AG08395 (cell line): ENCODE measurements at places on chromosomes 5 and 9.

- DNase-seq, result no peak
Measured at GRCh38 chr5:103060424-103060954, 59.4 kb downstream of the GIN1 start.

GRCh38 chr5:173640156-173640804 lies 23.8 kb upstream of the BOD1 start:
- no peak for DNase-seq

DNA sequence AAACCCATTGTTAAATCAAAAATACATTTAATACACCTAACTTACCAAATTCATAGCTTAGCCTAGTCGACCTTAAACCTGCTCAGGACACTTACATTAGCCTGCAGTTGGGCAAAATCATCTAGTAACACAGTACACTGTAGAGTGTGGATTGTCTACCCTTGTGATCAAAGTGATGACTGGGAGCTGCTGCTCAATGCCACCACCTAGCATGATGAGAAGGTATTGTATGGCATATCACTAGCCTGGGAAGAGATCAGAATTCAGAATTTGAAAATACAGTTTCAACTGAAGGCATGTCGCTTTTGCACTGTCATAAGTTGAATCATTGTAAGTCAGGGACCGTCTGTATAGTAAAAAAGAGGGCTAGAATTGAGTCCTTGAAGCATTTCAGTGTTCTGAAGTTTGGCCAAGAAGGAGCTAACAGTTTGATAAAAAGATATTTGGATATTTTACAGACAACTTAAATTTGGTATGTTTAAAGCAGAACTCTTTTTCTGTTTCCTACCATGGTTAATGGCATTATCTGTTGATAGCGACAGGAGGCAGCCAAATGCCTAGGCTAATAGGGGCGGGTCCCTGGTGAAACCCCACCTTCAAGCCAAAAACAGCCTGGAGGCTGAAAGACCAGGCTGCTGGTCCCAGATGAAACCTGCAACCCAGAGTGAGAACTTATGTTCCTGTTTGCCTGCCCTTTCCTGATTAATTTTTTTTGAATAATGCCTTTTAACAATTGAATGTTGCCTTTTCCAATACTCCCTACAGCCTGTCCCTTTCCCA lies 23.0 kb downstream of the SMIM15 start:
- peak; percentile 11 for DNase-seq

DNA sequence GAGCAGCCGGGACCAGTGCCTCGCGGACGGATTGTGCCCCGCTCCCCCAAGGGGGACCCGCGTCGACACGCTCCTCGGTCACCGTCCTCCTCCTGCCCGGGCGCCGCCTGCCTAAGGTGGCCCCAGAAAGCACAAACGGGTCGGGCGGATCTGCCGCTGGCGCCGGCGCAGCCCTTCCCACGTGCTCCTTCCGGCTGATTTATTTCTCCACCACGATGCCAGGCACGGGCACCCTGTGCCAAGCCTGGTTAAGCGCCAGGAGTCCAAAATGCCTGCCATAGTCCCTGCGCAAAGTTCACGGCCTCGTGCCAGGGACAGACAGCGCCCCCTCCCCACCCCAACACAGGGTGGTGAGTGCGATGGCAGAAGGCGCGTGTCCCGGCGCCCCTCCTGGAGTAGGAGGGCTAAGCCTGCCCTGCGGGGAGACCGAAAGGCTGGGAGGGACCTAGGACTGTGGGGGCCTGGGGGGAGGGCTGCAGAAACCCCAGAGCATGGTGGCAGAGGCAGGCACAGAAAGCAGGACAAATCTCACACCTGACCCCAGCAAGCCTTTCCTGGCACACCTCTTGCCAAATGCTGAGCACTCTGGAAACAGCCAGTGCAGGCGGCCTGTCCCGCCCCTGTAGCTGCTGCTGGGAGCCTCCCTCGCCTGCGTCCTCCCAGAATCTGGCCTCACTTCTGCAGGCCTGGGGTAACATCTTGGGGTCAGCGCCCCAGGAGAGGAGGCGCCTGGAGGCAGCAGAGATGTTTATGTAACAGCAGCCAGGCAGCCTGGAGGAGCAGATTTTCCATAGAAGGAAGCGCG lies 1.1 kb upstream of the NOTCH1 start:
- DNase-seq, result no peak

DNA sequence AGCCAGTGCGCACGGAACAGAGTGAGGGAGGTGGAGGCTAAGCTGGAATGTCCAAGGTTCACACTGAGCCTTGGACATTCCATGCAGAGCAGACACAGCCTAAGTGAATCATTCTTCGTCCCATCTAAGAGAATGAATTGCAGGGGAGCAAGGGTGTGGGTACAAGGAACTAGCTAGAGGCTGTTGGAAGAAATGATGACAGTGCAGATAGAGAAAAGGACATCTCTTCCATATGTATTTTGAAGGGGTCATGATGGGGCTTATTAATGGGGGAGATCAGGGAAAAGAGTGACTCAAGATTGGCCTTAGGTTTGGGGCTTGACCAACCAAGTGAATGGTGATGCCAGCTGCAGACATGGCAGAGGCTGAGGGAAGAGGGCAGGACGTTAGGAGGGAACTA lies 59.2 kb downstream of the MTX3 start:
- DNase-seq, result no peak

- no peak for DNase-seq
Measured at GRCh38 chr5:9338796-9339195, 207.1 kb downstream of the SEMA5A start.

DNA sequence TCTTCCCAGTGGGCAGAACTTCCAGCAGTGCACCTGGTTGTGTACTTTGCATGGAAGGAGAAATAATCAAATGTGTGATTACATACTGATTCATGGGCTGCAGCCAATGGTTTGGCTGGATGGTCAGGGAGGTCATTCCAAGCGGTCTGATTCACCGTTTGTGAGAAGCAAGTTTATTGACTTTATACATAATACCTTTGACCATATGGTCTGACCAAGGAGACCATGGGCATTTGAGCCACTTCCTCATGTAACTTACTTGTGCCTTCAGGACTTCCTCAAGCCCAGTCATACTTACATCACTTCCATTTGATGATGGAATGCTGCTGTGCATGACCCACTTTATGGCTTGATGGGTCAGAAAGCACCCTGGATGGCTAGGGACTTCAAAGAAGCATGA lies 41.1 kb downstream of the DAP start:
- peak; percentile 19 for DNase-seq

DNA sequence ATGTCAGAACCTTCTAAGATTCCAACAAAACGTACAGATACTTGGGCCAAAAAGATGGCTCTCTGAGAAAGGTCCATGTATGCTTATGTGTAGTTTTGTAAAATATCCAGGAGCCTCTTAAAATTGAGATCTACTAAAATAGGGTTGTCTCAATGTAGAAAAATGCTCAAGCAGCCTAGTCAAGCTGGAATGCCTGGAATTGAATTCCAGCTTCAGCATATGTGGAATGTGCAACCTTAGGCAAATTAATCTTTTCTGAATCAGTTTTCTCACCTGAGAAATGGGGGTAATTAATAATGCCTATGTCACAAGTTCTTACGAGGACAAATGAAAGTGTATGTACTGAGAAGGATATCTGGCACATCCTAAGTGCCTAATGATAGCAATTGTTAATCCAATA lies 662.4 kb downstream of the DTWD2 start:
- no peak for DNase-seq

DNA sequence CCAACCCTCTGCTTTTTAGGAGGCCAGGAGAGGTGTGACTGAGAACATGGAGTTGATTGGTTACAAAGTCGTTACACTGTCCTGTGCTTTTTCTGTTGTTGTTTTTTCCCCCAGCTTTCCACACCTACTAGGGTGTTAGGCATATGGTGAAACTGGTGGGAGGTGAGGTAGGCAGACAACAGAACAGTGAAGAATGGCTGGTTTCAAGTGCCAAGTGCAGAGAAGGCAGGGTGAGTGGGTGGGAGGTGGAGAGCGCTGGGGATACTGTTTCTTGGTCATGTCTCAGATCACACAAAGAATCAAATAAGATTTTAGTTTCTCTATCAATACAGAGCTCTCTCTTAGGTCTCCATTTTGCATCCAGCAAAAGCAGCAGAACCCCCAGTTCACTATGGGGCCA lies 2.2 kb upstream of the SPTAN1 start:
- no peak for DNase-seq

GRCh38 chr9:133839822-133840329 lies 101.7 kb upstream of the SARDH start:
- DNase-seq, result peak; percentile 59

GRCh38 chr5:147748590-147748989 lies 33.9 kb downstream of the JAKMIP2 start:
- no peak for DNase-seq

GRCh38 chr5:148541054-148541835 lies 113.1 kb downstream of the HTR4 start:
- DNase-seq, result no peak

DNA sequence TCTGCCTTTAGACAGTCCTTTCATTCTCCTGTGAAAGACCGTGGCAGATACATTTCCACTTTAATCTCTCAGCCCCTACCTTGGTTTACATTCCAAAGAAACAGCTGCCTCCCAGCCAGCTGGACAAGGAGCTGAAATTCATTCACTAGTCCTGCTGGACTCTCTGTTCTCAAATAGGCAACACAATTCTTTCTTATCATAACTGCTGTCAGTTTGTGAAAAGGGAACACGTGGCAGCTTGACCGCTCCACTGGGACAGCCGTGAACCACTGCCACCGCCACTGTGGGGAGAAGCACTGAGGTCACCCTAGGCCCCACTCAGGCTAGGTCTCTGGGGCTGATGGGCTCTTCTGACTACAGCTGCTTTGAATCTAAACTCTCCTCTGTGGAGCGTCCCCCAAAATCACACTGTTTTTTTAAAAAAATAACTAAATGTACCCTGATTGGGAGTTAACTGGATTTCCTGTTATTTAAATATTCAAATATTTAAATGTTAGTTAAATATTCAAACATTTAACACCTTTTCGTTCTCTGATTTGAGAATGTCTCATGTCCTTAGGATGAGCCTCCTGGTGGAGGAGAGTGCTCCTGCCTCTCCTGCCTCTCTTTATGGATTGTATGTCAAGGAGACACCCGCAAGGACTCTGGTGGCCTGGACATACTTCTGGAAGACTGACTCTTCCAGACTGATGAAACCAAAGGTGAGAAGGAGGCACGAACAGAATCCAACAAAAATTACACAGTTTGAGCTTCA lies 120.1 kb downstream of the BOD1 start:
- DNase-seq, result no peak

DNA sequence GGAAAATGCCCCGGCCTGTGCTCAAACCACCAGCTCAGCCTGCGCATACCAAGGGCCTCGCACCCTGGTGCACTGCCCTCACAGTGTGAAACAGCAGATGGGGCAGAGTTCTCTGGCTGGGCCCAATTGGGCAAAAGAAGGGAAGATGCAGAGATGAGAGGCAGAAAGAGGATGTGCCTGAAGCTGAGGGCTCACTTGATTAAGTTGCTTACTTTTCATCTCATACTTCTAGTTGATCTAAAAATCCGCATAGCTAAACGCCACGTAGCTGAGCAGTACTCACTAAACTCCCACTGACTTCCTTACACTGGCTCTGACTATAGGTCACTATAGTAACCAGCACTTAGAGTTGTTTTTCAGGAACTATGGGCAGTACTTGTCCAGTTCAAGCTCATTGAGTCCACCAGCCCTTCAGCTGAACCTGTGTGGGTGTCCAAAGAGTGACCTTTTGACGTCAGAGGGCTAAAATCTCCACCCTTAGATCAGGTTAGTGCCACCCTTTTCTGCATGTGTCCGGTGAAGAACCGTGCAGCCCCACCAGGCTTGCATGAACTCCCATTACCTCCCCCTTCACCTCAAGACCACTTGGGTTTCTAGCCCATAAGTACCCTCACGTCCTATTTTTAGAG lies 215.2 kb downstream of the AUH start:
- no peak for DNase-seq

- DNase-seq, result no peak
Measured at GRCh38 chr9:8351436-8351835, 551.9 kb upstream of the DMAC1 start.

GRCh38 chr9:113261917-113262671 lies 13.3 kb downstream of the CDC26 start:
- DNase-seq, result no peak

DNA sequence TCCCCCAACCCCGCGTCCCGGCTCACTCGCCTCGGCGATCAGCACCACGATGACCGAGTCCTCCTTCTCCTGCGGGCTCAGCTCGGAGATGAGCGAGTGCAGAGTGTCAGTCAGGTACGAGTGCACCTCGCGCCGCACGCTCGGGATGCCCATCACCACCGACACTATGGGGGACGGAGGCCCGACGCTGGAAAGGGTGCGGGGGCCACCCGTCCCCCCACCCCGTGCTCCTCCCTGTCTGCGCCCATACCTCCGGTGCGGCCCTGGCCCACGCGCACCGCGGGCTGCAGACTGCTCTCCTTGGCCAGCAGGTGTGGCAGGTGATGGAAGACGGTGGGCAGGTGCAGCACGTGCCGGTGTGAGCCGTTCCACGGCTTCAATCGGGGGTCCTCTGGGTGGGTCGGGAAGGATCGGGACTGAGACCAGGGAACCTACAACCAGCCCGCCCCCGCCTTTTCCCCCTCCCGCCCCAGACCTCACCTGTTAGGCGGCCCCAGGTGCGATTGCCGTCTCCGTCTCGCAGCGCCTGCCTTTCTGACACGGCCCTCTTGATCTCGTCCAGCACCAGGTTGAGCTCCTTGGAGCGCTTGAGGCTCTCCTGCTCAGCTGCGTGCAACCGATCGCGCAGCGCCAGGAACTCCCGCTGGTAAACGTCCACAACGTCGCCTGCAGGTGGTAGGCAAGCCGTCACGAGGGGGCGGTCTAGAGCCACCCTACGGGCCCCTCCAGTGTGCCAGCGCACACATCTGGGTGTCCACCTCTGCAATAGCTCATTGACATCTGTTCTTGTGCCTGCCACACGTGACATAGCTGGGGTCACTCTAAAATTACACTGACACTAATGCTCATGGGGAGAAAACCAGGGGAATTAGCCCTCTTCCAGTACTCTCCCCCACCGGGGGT lies 5.1 kb downstream of the MGAT4B start:
- peak; percentile 58 for DNase-seq

- no peak for DNase-seq
Measured at GRCh38 chr9:129954868-129955550, 88.0 kb downstream of the FNBP1 start.

GRCh38 chr5:173855162-173855994 lies 32.8 kb upstream of the CPEB4 start:
- no peak for DNase-seq

DNA sequence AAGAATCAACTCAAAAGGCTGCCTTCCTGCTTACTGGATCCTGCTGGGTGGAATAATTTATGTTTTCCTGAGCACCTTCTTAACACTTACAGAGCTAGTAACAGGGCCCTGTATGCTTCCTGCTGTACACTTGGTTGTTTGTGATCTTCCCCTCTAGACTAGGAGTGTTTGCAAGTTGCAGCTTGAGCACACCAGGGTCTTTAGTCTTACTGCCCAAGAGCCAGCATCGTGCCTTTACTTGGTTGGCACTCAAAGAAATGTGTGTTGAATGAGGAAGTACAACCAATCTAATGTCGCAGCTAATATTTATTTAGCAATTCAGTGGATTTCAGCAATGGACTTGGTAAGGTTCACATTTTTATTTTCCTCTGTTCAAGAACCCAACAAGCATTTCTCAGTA lies 57.5 kb upstream of the HAND1 start:
- no peak for DNase-seq
